ENCODE measurements at places on chromosomes 11 and 22.

DNA sequence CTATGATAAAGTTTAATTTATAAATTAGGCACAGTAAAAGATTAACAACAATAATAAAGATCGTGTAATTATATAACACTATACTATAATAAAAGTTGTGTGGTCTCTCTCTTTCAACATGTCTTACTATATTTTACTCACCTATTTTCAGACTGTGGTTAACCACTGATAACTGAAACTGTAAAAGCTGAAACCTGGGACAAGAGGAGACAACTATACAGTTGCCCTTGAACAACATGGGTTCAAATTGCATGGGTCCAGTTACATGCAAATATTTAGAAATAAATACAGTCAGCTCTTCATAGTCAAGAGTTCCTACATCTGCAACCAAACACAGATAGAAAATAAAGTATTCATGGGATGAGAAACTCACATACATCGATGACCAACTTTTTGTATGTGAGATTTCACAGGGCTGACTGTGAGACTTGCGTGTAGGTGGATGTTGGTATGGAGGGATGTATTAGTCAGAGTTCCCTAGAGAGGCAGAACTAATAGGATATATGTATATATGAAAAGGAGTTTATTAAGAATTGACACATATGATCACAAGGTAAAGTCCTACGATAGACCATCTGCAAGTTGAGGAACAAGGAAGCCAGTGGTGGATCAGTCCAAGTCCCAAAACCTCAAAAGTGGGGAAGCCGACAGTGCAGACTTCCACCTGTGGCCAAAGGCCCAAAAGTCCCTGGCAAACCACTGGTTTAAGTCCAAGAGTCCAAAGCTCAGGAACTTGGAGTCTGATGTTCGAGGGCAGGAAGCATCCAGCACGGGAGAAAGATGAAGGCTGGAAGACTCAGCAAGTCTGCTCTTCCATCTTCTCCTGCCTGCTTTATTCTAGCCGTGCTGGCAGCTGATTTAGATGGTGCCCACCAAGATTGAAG is 359.5 kb downstream of the INSC start:
- no peak for DNase-seq

DNA sequence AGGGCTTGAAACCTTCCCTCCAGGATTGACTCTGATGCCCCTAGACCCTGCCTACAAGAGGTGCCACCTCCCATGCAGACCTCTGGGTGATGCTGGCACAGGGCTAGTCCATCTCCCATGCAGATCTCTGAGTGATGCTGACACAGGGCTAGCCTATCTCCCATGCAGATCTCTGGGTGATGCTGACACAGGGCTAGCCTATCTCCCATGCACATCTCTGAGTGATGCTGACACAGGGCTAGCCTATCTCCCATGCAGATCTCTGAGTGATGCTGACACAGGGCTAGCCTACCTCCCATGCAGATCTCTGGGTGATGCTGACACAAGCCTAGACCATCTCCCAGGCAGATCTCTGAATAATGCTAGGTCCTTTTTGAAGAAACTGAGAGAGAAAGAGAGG is 321.7 kb downstream of the NTM start:
- no peak for DNase-seq

- no peak for DNase-seq
Measured at GRCh38 chr11:36101466-36101865, 157.6 kb downstream of the LDLRAD3 start.

GRCh38 chr11:83033972-83034672 is 37.6 kb downstream of the RAB30 start:
- DNase-seq = no peak

DNA sequence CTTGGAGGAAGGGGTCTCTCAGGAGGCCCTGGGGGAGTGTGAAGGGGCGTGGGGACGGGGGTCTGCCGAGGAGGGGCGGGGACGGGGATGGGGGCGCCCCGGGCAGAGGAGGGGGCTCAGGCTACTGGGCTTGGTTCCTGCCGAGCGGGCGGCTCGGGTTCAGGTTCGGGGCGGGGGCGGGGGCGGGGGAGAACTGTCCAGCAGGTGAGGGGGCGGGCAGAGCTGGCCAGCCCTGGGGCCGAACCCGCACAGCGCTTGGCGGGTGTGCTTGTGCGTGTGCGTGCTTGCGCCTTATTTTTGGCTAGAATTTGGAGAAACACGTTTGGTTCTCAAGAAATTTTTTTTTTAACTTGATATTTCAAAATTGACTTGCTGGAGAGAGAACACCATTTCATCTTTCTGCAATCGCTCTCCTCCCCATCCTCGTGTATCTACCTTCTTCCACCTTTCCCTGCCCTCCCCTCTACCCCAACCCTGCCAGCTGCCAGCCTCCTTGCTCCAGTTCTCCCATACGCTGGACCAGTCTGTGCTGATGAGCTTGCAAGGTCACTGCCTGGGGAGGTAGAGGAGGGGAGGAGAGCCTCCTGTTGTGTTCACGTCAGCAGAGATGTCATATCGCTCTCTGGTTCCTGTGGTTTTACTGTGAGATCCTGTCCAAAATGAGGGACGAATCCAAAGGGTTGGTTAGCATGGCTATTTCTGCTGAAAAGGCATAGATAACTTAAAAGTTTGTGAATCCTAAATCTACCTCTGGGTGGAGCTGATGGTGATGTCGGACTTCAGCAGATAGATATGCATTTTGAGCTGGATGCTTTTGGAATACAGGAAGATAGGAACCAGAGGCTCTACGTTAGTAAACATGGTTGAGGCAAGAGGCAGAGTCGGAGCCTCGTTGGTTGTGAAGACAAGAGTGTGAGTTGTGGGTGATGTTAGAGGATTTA is 668 bp downstream of the MADD start:
- DNase-seq = no peak

GRCh38 chr11:81857386-81857785 is 876.3 kb downstream of the FAM181B start:
- DNase-seq = no peak

Measured in activated T-cell treated with anti-CD3 and anti-CD28 coated beads for 48 hours (primary cell).